ENCODE measurements at places on chromosomes 11 and 22. TPM values are rescaled to one million over a fixed set of nuclear protein-coding genes. Genes with fewer than 3 reads are reported as not detected.
A peak's percentile ranks its signal among the peaks of the same experiment; 100 is the strongest.

DNA sequence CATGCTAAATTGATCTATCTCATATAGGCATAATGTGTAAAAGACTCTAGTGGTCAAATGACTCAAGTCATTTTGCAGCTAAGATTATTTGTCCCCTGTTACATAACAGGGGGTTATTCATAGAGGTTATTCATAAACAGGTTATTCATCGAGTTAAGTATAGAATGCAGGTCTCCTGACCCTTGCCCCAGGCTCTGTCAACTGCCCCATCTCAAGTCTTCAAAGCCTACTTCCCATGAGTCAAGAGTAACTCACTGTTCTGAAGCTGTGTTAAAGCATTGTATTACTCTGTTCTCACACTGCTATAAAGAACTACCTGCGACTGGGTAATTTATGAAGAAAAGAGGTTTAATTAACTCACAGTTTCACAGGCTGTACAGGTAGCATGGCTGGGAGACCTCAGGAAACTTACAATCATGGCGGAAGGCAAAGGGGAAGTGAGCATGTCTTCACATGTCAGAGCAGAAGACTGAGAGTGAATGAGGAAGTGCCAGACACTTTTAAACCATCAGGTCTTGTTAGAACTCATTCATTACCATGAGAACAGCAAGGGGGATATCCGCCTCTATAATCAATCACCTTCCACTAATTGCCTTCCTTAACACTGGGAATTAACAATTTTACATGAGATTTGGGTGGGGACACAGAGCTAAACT is 226.2 kb upstream of the BLID start:
- no peaks in the 10 kb centered on the region for H3K36me3 ChIP-seq
- H3K27ac ChIP-seq, result no peak overlapping the region
- H3K4me3 ChIP-seq, result no peak overlapping the region
- no peak for DNase-seq
- H3K4me1 ChIP-seq, result no peaks in the 10 kb centered on the region

The CARD16 gene
- total RNA-seq, result not detected

GRCh38 chr11:134987223-134987768 is 575.3 kb upstream of the B3GAT1 start:
- DNase-seq, result no peak
- H3K27me3 ChIP-seq, result no peaks in the 10 kb centered on the region
- peaks cover 16% of the 10 kb centered on the region for H3K4me1 ChIP-seq
- H3K36me3 ChIP-seq, result no peaks in the 10 kb centered on the region

DNA sequence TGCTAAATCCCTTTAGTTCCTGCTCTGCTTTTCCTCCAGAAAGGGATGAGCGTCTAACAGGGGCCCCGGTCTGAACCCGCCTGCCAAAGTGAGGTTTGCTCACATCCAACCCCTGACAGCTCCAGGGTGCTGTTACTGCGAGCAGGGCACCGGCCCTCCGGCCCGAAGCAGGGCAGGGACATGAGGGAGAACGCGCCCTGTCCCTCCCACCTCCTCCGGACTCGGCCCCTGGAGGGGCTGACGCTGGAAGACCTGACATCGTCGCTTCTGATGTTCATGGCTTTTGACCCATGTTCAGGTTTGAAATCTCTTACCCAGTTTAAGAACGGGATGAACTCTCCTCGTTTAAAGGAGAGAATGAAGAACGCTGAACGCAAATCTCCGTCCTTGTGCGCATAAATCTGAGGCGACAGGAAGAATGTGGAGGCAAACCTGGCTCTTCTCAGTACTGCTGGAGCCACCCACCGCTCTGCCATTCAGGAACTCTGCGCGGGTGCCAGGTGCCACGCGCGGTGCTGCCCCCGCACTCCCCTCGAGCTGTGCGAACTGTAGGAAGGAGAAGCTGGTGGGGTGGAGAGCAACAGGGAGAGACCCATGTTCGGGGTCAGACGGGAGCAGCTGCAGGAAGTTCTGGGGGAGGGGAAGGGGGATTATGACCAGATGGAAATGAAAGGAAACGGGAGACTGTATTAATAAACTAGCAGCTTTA is 826 bp upstream of the EEF1G start:
- H3K4me3 ChIP-seq, result peak overlapping the region; percentile 65
- peaks cover 24% of the 10 kb centered on the region for H3K4me1 ChIP-seq
- H3K27ac ChIP-seq, result peak overlapping the region; percentile 35

GRCh38 chr11:13440100-13440855 is 22.7 kb downstream of the BTBD10 start:
- H3K4me3 ChIP-seq, result peak overlapping the region; percentile 28
- H3K36me3 ChIP-seq, result no peaks in the 10 kb centered on the region
- no peaks in the 10 kb centered on the region for H3K27me3 ChIP-seq
- 0 out of 2 replicates have a peak overlapping the region, but pooled peaks have one; percentile 1 for H3K27ac ChIP-seq

- H3K4me1 ChIP-seq, result no peaks in the 10 kb centered on the region
- no peaks in the 10 kb centered on the region for H3K36me3 ChIP-seq
- no peak overlapping the region for H3K4me3 ChIP-seq
- H3K27ac ChIP-seq, result no peak overlapping the region
- no peaks in the 10 kb centered on the region for H3K27me3 ChIP-seq
Measured at GRCh38 chr11:116551576-116551975, 221.2 kb downstream of the BUD13 start.

- no peak overlapping the region for H3K4me3 ChIP-seq
- H3K27ac ChIP-seq, result no peak overlapping the region
- DNase-seq, result no peak
- H3K4me1 ChIP-seq, result no peaks in the 10 kb centered on the region
- H3K36me3 ChIP-seq, result no peaks in the 10 kb centered on the region
Measured at GRCh38 chr11:36419791-36420424, 90.2 kb downstream of the TRAF6 start.

- H3K4me1 ChIP-seq, result no peaks in the 10 kb centered on the region
- H3K27me3 ChIP-seq, result no peaks in the 10 kb centered on the region
- no peaks in the 10 kb centered on the region for H3K36me3 ChIP-seq
Measured at GRCh38 chr11:4375431-4376140, 7.4 kb upstream of the OR52B4 start.

All from GM23338 (cell line).